ENCODE measurements at places on chromosomes 5 and 9.

- DNase-seq, result no peak
Observed at GRCh38 chr5:35240892-35241291, 10.6 kb upstream of the PRLR start.

GRCh38 chr5:98513380-98513779, 260.1 kb upstream of the RGMB start:
- no peak for DNase-seq

DNA sequence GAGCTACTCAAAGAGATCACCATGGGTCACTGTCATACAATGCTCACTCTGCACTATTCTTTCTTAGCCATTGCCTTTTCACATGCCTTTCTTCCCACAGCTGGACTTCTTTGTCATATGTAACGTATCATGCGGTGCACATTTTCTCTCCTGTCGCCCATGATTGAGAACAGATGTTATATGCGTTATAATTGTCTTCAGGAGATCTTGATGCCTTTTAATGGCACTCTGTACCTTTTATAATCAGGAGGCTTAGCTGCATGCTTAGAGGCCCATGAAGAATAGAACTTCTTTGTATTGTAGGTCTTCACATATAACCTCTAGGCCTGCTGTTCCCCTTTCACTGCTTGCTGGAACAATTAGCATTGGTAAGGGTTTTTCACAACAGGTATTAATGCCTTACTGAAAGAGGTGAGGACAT, 436.1 kb downstream of the CDH10 start:
- no peak for DNase-seq

DNA sequence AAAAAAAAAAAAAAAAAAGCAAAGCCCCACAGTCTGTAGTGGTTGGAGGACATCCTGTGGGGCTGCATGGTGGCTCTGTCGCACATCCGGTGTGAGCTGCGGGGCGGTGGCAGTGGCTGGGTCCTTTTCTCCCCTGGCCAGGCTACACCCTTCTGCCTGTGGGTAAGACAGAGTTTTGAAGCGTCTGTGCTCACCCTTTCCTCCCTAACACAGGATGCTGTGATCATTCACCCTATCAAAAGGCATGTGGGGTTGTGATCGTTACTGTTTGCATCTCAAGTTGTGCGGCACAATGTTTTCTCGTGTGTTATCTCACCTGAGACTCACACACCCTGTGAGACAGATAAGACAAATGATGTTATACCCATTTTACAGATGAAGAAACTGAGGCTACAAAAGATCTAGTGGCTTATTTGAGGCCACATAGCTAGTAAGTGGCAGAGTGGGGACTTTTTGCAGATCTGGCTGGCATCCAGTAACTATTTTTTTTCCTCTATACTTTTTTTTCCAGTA, 17.5 kb downstream of the IRF1 start:
- peak; percentile 67 for DNase-seq

GRCh38 chr5:79035237-79035636, 34.2 kb downstream of the DMGDH start:
- DNase-seq, result no peak

DNA sequence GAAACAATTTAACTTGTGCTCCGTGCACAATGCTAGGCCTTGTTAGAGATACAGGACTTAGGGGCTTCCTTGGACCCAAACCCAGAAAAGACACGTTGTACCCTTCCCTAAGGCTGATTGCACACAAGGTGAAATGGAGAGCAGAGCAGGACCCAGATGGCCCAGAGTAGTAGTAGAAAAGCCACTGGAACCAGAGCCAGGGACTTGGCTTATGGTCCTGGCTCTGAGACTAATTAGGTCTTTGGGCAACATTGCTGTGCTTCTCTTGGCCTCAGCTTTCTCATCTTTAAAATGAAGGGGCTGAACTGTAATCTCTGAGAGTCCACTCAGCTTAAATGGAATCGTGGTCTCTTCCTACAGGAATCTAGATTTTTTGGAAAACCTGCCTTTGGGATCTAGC, 42.3 kb downstream of the EBF1 start:
- no peak for DNase-seq

DNA sequence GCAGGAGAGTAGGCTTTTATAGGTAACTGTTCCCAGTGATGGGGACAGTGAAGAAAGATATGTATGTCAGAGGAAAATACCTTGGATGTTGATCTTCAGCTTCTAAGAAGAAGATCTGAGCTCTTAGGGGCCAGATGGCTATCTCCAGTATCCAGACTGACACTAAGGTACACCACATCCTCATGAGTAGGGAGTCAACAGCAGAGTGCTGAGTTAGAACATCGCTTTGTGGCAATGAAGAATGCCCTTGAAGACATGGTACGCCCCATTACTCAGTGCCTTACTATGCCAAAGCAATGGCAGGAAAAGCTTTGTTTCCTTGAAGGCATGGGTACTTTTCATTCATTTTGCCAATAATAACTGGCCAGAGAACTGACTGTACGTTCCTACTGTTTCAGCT, 263.7 kb downstream of the CEMIP2 start:
- DNase-seq, result no peak

DNA sequence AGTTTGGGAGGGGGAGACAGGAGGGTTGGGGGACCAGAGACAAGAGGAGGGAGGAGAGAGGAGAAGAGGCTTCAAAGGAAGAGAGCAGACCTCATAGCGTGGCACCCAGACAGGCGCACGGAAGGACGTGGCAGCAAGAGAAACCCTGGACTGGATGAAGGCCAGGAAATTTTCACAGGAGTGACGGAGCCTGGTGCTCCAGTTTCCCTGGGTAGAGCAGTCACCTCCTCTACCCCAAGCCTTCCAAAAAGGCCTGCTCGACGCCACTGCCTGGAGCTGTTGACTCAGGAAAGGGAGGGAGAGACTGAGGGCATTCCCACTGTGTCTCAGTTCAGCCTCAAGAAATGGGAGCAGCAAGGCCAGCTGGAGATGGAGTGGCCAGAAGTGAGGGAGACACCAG, 19.3 kb downstream of the AK8 start:
- DNase-seq, result no peak

DNA sequence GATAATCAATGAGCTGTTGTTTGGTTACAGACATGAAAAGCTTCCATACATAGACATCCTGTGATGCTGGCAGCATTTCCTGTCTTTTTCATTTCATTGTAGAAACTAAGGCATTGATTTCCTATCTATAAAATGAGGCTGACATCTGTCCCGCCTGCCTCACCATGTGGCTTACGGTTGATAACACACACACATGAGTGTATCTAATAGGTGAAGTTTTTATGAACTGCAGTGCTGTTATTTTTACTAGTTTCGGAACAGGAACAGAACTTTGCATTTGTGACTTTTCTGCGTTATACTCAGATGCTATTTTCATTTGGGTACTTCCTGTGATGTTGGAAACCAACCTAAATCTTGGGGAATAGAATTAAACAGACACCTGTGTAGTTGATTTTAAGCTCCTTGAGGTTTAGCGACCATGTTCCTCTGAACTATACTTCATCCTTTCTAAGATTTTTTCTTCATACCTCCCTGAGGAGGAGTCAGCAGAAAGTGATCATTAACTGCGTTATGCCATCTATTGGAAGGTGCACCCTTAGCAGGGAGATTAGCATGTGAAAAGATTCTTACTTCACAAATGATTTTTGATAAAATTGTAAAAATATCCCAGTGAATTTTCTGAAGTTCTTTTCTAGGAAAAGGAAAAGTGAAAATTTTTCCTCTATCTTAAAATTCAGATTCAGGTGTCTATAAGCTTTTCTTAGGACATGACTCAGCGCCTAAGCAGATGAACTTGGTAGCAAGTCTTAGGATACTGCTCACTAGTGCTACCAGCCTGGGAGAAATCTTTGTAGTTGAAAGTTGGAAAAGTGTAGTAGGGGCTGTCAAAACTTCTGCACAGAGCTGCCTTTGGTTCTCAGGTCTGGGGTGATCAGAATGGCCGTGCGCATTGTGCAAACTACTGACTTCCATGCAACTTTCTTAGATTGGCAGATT, 134.5 kb downstream of the TRIO start:
- no peak for DNase-seq

GRCh38 chr9:76812591-76812990, 48.4 kb downstream of the PCA3 start:
- DNase-seq, result no peak

- DNase-seq, result no peak
Observed at GRCh38 chr5:150304481-150305081, 1.9 kb upstream of the ARSI start.

GRCh38 chr9:134800791-134801339, 79.7 kb upstream of the FCN2 start:
- DNase-seq, result no peak

- no peak for DNase-seq
Observed at GRCh38 chr9:14993061-14993800, 83.0 kb upstream of the FREM1 start.

DNA sequence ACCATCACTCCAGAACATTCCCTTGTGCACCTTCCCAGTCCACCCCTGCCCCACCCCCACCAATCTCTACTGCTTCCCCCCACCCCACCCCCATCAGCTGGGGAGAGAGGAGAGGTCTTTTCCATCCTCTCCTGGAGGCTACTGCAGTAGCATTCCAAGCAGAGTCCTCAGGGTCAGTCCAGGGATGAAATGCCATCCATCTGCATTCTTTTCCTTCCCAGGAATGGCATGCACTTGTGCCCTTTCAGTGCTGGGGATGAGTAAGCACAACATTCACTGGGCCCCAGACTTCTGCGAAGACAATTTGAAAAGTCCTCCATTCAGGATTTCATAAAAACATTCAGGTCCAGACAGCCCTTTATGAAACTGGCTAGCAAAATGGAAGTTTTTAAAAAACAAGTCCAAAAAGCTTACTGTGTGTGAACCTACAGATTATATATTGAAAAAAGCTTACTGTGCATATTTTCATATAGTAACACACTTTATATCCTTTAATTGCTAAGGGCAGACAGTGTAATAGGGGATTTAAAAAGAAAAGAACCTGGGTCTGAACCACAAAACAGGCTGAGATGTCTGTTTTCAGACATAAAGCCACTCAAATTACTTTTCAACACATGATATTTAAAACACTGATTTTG, 50.0 kb upstream of the GOLPH3 start:
- no peak for DNase-seq

Data from stimulated activated CD8-positive, alpha-beta memory T cell treated with anti-CD3 and anti-CD28 coated beads, Interleukin-12 subunit alpha, Interleukin-12 subunit beta, amount 100 ng/mL, for 4 hours (primary cell).